ENCODE measurements at places on chromosomes 12 and 14. TPM values are rescaled to one million over a fixed set of nuclear protein-coding genes. Genes with fewer than 3 reads are reported as not detected.

DNA sequence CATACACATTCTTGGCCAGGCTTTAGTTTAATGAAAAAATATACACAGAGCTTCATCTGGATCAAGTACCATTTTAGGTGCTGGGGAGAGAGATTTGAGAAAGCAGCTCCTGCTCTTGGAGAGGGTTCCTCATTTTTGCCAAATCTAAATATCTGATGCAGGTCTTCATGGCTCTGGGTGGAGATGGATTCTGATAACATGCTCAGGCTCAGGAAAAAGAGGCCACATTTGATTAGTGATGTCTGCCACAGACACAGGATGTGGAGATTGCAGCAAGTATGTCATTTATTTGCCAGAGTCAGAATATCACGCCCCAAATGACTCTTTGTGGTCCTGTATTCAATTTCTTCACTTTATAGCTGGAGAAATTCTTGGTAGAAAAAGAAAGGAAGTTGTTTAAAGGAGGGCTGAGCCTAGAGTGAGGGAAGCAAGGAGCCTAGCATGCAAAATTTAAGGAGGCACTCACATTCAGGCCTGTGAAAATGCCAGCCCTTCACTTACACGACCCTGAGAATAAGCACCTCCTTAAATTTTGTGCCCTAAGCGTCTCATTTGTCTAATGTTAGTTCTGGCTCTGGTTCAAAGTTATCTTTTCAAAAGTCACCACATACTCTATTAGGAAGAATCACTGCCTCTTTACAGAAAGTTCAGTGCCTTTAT lies 492.9 kb upstream of the TBX3 start:
- no peak for DNase-seq
- H3K36me3 ChIP-seq: no peaks in the 10 kb centered on the region
- no peaks in the 10 kb centered on the region for H3K27me3 ChIP-seq
- H3K27ac ChIP-seq: no peak overlapping the region
- no peak overlapping the region for H3K4me3 ChIP-seq

Gene CLEC2B
- polyA plus RNA-seq: 70.8 TPM

GRCh38 chr12:72270961-72271360 lies 1.2 kb upstream of the TRHDE start:
- no peaks in the 10 kb centered on the region for H3K36me3 ChIP-seq
- no peak overlapping the region for H3K27ac ChIP-seq
- DNase-seq: no peak
- no peak overlapping the region for H3K4me3 ChIP-seq
- peaks cover 5% of the 10 kb centered on the region for H3K4me1 ChIP-seq
- peaks cover 44% of the 10 kb centered on the region for H3K27me3 ChIP-seq

GRCh38 chr12:11897923-11898322 lies 172.8 kb upstream of the BCL2L14 start:
- no peak for DNase-seq
- H3K36me3 ChIP-seq: no peaks in the 10 kb centered on the region
- H3K27ac ChIP-seq: peak overlapping the region; percentile 56
- no peak overlapping the region for H3K4me3 ChIP-seq

DNA sequence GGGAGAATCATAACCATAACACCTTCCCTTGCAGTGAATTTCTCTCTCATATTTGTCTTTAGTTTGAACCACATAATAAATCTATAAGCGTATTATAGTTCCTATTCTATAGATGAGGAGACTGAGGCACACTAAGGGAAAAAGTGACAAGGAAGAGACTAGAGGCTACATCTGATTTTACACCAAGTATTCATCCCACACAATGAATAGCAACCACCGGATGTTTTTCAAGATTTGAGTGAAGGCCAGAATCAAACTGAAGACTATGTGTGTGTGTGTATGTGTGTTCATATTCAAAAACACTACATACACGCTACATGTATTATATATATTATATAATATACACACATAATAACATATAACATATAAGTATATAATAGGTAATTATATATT lies 4.7 kb downstream of the ASB2 start:
- peak overlapping the region; percentile 92 for H3K4me3 ChIP-seq
- no peaks in the 10 kb centered on the region for H3K36me3 ChIP-seq
- H3K4me1 ChIP-seq: peaks cover 64% of the 10 kb centered on the region
- no peak for DNase-seq
- peak overlapping the region; percentile 71 for H3K27ac ChIP-seq

- no peaks in the 10 kb centered on the region for H3K4me1 ChIP-seq
- no peaks in the 10 kb centered on the region for H3K36me3 ChIP-seq
- no peaks in the 10 kb centered on the region for H3K27me3 ChIP-seq
Measured at GRCh38 chr12:40829738-40830144, 137.5 kb downstream of the CNTN1 start.

- no peaks in the 10 kb centered on the region for H3K36me3 ChIP-seq
- H3K27me3 ChIP-seq: no peaks in the 10 kb centered on the region
- no peaks in the 10 kb centered on the region for H3K4me1 ChIP-seq
- no peak overlapping the region for H3K4me3 ChIP-seq
- no peak overlapping the region for H3K27ac ChIP-seq
Measured at GRCh38 chr12:115185506-115185905, 501.5 kb upstream of the TBX3 start.

DNA sequence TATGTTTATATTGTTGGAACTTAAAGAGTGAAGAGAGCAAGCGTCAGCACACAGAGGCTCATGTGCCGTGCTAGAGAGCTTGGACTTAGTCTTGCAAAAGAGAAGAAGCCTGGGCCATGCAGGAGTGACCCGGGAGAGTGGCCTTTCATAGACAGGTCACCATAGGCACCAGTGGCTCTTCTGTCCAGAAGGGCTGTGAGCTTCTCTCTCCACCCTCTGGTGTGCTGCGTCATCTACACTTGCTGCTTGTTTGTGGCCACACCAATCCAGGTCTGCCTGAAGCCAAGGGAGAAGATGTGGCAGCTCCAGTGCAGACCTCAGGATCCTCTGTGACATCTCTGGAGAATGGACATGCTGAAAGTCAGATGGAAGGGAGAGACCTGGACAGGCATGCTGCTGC lies 74.4 kb downstream of the NTF3 start:
- H3K4me1 ChIP-seq: no peaks in the 10 kb centered on the region
- no peak overlapping the region for H3K4me3 ChIP-seq
- H3K27me3 ChIP-seq: peaks cover 34% of the 10 kb centered on the region

- H3K4me1 ChIP-seq: peaks cover 20% of the 10 kb centered on the region
- peaks cover 33% of the 10 kb centered on the region for H3K36me3 ChIP-seq
- H3K4me3 ChIP-seq: no peak overlapping the region
- no peak overlapping the region for H3K27ac ChIP-seq
- H3K27me3 ChIP-seq: no peaks in the 10 kb centered on the region
Measured at GRCh38 chr12:11853126-11853525, 203.7 kb downstream of the ETV6 start.

DNA sequence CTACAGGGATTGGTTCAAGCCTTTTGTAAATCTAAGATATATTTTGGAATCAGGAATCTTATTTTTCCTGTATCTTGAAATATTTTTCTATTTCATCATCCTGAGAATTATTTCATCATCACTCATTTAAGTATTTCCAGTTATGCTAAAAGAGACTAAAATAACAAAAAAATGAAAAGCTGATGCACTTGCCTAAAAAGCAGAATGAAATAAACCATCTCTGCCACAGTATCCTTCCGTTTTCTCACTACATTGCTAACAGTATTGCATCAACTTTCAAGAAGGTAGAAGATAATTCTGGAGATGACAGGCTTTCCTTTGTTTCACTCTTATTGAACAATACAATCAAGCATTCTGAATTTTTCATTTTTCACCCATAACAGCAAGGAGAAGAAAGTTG lies 31.1 kb upstream of the EIF5 start:
- H3K4me1 ChIP-seq: no peaks in the 10 kb centered on the region
- no peak overlapping the region for H3K4me3 ChIP-seq
- H3K27ac ChIP-seq: no peak overlapping the region
- H3K27me3 ChIP-seq: peaks cover 22% of the 10 kb centered on the region
- no peaks in the 10 kb centered on the region for H3K36me3 ChIP-seq

DNA sequence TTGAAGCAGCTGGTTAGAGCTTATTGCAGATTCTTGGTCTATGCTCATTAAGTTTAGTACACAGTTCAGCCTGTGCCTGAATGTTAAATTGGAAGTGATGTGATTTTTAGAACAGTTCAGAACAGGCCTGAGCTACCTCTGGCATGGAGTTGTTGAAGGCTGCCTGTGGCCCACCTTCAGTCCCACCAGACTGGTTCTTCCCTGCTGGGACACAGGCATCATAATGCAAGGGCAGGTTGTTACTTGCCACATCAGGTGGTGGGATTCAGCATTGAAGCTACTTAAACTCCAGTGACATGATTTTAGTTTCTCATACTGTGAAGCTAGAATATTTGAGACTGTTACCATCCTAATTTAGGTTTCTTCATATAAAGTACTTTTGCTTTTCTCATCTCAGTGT lies 49.4 kb downstream of the PROX2 start:
- no peaks in the 10 kb centered on the region for H3K27me3 ChIP-seq
- H3K4me3 ChIP-seq: no peak overlapping the region
- no peak overlapping the region for H3K27ac ChIP-seq
- peaks cover 27% of the 10 kb centered on the region for H3K36me3 ChIP-seq

Gene ITGA7
- 0.36 TPM for polyA plus RNA-seq

GRCh38 chr12:70486588-70486987 lies 120.5 kb downstream of the KCNMB4 start:
- no peak overlapping the region for H3K4me3 ChIP-seq
- no peaks in the 10 kb centered on the region for H3K36me3 ChIP-seq
- DNase-seq: no peak
- peak overlapping the region; percentile 13 for H3K27ac ChIP-seq
- H3K4me1 ChIP-seq: peaks cover 24% of the 10 kb centered on the region

Gene LRRC23
- polyA plus RNA-seq: 7.8 TPM

Gene HOXC12
- polyA plus RNA-seq: not detected

Gene KRT75
- polyA plus RNA-seq: not detected

- no peak for DNase-seq
- H3K4me3 ChIP-seq: no peak overlapping the region
Measured at GRCh38 chr12:70154087-70154638, 89.1 kb upstream of the CNOT2 start.

Gene GRIN2B
- not detected for polyA plus RNA-seq

Gene MSRB3
- 0.47 TPM for polyA plus RNA-seq

Gene PMCH
- polyA plus RNA-seq: not detected

Gene OR6S1
- polyA plus RNA-seq: not detected

Gene OTX2
- not detected for polyA plus RNA-seq

- no peak overlapping the region for H3K27ac ChIP-seq
- no peaks in the 10 kb centered on the region for H3K27me3 ChIP-seq
- no peak for DNase-seq
Measured at GRCh38 chr12:851913-852312, 97.6 kb downstream of the RAD52 start.

- peak overlapping the region; percentile 15 for H3K27ac ChIP-seq
- H3K36me3 ChIP-seq: peaks cover 14% of the 10 kb centered on the region
- H3K4me3 ChIP-seq: peak overlapping the region; percentile 20
Measured at GRCh38 chr14:91119556-91120311, 5.9 kb downstream of the DGLUCY start.

- H3K4me1 ChIP-seq: no peaks in the 10 kb centered on the region
- no peak overlapping the region for H3K27ac ChIP-seq
- no peak for DNase-seq
Measured at GRCh38 chr14:34041220-34041619, 90.3 kb upstream of the EGLN3 start.

DNA sequence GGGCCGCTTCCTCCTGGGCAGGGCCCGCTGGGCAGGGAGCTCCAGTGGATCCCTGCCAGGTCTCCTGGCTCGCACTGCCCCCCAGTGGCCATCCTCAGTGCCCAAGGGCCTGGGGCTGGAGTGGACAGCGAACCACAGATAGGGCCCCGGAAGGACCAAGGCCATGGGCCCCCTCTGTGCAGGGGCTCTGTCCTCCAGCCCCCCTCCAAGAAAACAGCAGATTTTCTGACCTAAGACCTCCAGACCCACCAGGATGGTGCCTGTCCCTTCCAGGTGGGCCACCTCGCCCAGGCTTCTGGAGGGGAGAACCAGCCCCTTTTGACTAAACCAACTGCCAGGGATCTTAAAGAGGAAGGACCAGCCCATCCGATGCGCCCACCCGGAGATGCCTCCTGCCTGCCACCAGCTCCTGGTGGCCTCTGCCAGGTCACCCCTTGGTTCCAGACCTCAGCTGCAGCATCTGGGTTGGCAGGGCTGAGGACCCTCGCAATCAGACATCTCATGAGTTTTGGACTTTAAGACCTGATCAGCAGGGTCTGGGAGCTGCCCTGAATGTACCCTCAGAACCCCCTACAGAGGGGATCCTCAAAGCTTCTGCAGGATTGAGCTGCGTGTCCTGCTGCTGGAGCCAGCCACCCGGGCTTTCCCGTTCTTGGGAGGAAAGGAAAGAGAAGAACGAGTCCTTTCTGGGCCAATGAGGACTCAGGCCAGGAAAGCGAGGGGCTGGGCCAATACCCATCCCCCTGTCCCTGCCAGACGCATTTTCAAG lies 325.8 kb upstream of the DIO3 start:
- H3K27ac ChIP-seq: no peak overlapping the region
- H3K36me3 ChIP-seq: no peaks in the 10 kb centered on the region
- H3K4me1 ChIP-seq: no peaks in the 10 kb centered on the region

DNA sequence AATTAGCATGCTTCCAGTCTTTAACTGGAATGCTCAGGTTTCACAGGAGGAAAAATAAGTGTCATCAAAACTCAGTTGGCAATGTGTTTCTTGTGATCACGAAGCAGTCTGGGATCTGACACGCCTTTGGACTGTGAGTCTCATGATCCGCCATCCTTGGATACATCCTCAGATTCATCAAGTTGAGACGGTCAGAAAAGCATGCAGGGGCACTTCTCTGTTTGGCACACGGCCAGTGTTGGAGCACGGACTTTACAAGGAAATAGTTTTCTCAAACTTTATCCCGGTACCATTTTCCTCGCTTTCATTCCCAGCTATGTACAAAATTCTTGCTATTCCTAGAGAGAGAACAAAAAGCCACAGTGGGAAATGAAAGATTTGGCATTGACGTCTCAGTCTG lies 88.4 kb upstream of the PARP11 start:
- peaks cover 12% of the 10 kb centered on the region for H3K4me1 ChIP-seq
- H3K36me3 ChIP-seq: peaks cover 5% of the 10 kb centered on the region
- peak overlapping the region; percentile 60 for H3K27ac ChIP-seq

Gene MORN3
- 0.28 TPM for polyA plus RNA-seq

GRCh38 chr12:46950094-46950493 lies 124.3 kb upstream of the SLC38A4 start:
- no peaks in the 10 kb centered on the region for H3K27me3 ChIP-seq
- no peaks in the 10 kb centered on the region for H3K4me1 ChIP-seq
- H3K27ac ChIP-seq: no peak overlapping the region
- DNase-seq: no peak

DNA sequence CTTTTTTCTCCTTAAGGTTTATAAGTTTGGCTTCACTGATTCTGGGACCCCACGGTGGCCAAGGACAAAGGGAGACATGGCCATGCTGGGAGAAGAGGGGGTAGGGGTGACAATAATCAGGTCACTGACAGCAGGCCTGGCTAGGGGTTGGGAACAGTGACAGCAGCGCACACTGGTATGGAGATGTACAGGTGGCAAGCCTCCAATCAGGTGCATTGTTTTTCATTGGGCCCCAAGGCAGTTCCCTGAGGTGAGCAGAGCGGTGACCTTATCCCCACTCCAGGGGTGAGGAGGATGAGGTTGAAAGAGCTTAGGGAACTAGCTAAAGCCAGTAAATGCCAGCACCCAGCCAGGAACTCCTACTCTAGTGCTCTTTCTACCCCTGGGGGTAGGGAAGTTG lies 1.4 kb downstream of the SYNDIG1L start:
- H3K4me1 ChIP-seq: no peaks in the 10 kb centered on the region
- peaks cover 44% of the 10 kb centered on the region for H3K27me3 ChIP-seq
- DNase-seq: no peak
- no peak overlapping the region for H3K4me3 ChIP-seq
- H3K36me3 ChIP-seq: no peaks in the 10 kb centered on the region

GRCh38 chr14:84282618-84283017 lies 1247.3 kb upstream of the FLRT2 start:
- no peak overlapping the region for H3K27ac ChIP-seq
- no peaks in the 10 kb centered on the region for H3K4me1 ChIP-seq
- no peaks in the 10 kb centered on the region for H3K36me3 ChIP-seq
- H3K27me3 ChIP-seq: no peaks in the 10 kb centered on the region

- no peak overlapping the region for H3K27ac ChIP-seq
- DNase-seq: no peak
- H3K4me1 ChIP-seq: no peaks in the 10 kb centered on the region
Measured at GRCh38 chr12:80593766-80594165, 113.7 kb upstream of the MYF6 start.

Measured in naive B cell (primary cell).